ENCODE measurements at places on chromosomes 11 and 22.

DNA sequence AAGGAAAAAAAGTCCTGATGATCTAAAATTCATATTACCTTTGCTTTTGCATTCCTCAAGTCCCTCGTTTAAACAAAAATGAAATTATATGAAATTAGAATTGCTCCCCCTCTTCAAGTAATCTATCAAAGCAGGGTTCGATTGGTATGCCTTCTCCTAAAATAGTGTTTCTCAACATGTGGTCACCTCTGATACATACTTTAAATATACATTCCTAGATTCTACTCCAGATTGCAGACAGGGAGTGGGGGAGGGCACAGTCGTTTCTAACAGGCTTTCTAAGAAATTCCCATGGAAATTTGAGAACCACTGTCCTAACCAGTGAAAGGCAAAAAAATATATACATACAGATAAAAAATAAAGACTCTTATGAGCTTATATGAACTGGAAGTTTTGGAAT lies 22.6 kb upstream of the IRAG1 start:
- DNase-seq: no peak

- DNase-seq: no peak
Observed at GRCh38 chr11:109775686-109776085, 317.5 kb upstream of the ZC3H12C start.

- no peak for DNase-seq
Observed at GRCh38 chr22:30246814-30247376, 336 bp upstream of the LIF start.

DNA sequence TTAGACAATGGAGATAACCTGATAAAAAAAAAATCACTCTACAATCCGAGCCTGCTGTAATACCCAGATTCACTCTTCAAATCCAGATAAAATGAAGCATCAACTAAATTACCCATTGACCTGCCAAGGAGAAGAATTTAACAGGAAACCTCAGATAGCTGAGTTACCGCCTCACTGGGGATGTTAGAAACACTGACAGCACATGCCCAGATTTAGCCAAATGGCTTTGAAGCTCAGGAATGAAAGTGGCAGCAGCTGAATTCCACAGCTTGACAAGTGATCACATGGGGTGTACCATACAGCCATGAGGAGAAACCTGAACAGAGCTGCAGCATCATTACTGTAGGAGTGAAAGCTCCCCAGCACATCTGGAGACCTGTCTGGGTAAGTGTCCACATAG lies 807.6 kb downstream of the DLG2 start:
- DNase-seq: no peak

GRCh38 chr11:128879817-128880216 lies 11.3 kb upstream of the KCNJ5 start:
- DNase-seq: no peak

DNA sequence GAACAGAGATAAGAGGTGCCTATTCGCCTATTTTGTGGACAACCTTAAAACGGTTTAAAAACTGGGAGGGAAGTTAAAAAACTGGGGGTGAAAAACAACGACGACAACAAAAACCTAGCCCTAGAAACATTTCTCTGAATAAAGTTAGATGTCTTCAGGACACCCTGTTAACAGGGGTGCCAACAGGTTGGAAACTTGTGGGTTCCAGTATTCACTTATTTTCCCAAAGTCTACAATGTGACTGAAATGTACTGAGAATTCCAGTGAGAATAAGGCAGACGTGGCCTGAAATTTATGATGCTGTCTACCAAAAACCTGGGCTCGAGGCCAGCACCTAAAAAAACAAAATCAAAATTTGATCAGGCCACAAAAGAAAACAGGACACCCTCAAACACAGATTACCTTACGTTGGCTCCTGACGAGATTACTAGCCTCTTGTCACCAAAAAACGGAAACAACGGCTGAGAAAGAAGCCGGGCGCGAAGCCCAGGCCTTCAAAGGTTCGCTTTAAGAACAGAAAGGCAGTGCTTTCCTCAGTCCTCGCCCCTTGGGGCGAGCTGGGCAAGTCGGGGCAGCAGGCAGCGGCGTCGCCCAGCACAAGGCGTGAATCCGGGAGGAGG lies 906 bp downstream of the CCDC90B start:
- no peak for DNase-seq

- no peak for DNase-seq
Observed at GRCh38 chr11:113865873-113866272, 9.5 kb downstream of the USP28 start.

- DNase-seq: no peak
Observed at GRCh38 chr11:5013012-5013411, 18.4 kb downstream of the OR51L1 start.

- DNase-seq: no peak
Observed at GRCh38 chr11:109998921-109999320, 94.3 kb upstream of the ZC3H12C start.

DNA sequence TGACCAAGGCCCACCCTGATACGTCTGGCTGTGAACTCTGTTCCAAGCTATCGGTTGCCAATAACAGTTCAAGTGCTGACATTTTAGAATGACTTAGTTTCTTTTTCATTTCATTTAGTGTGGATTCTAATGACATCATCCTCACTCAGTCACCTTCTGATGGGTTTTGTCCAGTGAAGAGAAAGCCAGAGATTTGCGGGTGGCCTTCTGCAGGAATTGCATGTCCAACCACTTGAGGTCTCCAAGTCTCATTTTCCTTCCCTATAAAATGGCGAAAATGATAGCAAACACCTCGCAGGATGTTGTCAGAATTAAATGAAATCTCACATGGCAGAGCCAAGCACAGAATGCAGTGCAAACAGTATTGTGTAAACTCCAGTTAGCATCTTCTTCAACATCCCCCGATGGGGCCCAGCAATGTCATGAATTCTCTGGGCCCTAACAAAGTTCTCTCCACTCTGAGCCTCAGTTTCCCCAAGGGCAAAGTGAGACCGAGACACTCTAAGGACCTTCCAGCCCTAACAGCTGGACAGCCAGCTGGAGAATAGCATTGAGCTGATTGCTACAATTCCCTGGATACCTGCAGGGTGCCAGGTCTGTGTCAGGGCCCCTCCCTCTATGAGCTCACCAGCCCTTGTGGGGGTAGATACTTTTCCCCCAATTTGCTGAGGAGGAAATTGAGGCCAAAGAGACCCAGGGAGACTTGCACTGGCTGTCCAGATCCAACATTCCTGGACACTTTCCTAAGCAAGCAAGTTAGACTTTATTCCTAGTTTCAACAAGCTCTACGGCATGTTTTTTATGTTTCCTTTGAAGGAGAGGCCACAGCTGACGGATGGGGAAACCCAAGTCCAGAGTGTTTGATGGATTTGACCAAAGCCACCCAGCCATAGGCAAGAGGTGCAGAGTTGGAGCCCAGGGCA lies 286.7 kb downstream of the MN1 start:
- DNase-seq: no peak

DNA sequence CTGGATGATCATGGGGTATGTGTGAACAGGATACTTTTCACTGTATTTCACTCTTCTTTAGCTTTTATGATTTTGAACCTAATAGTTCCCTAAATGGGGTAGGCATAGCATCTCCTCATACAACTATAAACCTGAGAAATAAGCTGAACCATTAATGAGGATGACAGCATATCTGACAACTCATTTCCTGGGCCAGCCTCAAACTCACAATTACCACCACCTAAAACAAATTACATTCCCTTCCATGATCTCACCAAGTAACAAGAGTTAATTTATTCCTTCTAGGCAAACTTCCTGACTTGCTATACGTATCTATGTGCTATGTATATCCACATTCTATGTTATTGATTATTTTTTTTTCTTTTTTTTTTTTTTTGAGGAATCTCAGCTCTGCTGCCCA lies 23.0 kb downstream of the SIK3 start:
- no peak for DNase-seq

DNA sequence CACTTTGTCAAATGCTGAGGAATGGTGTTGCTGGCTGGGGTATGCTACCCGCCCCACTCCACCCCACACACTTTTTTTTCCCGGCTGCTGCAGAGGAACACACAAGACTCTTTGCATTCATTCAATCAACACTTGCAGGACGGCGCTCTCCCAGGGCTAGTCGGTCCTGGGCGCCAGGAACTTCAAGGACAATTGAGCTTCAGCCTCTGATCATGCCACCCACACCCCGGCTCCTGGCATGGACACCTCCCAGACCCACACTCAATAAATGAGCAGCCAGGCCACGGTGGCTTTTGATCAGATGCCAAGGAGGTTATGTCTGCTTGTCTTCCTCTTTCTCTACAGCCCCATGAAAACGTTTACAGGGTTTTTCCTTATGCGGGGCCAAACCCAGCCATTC lies 19.8 kb downstream of the TPST2 start:
- no peak for DNase-seq

- no peak for DNase-seq
Observed at GRCh38 chr11:61555051-61555969, 25.6 kb downstream of the SYT7 start.

DNA sequence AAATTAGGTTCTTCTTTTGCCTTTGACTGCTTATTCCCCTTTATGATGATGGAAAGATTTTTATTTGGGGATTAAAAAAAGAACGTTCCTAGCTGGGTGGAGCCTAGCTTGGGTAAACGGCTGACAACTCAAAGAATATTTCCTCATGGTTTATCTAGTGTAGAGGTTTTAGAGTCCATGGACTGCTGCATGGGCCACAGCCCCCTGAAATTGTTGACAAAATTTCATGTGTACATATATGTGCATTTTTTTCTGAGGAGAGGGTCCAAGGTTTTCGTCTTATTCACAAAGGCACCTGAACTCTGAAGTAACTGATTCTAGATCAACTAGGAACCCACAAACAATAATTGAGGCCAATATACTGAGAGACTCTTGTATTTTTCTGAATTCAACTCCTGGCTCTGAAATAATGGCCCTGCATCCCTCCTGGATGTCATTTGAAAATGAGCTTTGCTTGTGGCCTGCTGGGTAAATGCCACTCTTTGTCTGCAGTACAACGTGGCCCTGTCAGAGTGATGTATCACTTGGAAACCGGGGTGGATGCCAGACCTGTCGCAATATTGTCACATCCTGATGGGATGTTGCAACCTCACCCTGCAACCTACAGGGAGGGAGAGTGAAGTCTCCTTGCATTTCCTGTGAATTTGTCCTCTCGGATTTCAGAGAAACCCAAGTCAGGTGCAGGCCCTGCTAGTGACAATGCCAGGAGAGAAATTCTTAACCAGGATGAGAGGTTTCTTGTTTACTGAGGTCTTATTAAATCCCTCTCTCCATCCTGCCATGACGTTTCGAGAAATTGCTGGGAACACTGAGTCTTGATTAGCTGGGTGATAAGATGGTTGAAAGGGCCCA lies 33.8 kb downstream of the EHF start:
- no peak for DNase-seq

DNA sequence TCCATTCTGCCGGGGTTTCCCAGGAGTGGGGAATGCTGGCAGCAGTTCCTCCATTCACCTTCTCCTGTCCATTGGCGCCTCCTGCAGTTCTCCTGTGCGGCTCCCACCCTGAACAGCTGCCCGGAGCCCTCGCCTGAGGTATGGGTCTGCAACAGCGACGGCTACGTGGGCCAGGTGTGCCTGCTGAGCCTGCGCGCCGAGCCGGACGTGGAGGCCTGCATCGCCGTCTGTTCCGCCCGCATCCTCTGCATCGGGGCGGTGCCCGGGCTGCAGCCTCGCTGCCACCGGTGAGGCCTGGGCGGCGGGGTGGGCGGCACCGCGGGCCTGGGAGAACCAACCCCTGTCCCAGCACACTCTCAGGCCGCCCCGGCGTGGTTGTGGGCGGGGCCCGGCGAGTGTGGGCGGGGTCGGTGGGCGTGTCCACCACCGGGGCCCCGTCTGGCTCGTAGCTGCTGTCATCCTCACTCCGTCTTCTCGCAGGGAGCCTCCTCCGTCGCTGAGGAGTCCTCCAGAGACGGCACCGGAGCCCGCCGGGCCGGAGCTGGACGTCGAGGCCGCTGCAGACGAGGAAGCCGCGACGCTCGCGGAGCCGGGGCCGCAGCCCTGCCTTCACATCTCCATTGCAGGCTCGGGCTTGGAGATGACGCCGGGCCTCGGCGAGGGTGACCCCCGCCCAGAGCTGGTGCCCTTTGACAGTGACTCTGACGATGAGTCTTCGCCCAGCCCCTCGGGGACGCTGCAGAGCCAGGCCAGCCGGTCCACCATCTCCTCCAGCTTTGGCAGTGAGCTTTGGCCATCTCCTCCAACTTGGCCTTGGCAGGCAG lies 14.0 kb upstream of the RELT start:
- DNase-seq: no peak

DNA sequence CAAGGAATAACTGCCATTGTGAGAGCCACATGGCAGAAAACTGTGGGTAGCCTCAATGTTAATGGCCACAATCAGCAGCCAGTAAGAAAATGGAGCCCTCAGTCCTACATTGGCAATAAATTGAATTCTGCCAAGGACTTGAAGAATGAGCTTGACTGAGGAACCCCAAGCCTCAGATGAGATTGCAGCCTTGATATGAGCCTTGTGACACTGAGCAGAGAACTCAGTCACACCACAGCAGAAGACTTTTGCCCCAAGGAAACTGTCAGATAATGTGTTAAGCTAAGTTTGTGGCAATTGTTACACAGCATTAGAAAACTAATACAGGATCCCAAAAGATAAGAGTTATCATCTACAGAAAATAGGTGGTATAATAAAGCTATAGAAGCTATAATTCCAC lies 2.4 kb upstream of the TTC17 start:
- DNase-seq: no peak

DNA sequence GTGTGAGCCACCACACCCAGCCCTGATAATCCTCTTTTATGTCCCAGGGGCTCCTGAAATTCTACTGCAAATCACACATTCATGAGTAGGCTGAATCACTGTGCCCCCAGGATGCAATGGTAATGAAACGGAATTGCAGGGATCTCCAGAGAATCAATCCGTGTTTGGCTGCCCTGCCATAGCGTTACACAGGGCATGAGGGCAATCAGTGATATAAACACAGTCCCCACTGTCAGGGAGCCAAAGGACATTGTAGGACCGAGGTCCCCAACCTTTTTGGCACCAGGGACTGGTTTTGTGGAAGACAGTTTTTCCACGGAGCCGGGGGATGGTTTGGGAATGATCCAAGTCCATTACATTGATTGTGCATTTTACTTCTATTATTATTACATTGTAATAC lies 9.0 kb upstream of the PLA2G6 start:
- no peak for DNase-seq

DNA sequence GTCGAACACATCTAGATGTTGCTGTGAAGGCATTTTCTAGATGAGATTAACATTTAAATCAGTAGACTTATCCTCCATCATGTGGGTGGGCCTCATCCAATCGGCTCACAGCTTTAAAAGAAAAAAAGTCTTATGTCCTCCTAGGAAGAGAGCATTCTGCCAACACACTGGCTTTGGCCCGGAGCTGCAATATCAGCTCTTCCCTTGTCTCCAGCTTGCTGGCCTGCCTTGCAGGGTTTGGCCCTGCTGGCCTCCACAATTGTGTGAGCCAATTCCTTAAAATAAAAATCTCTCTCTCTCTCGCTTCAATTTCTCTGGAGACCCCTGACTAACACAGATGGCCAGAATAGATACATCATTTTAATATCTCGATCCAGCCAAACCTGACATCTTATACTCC lies 13.1 kb upstream of the ABCC8 start:
- no peak for DNase-seq

- DNase-seq: no peak
Observed at GRCh38 chr22:29313126-29313575, 2.3 kb downstream of the RASL10A start.

All from RPMI8226 (cell line).